Chondrocyte (in vitro differentiated cells): ENCODE measurements at places on chromosomes 3 and 15.

DNA sequence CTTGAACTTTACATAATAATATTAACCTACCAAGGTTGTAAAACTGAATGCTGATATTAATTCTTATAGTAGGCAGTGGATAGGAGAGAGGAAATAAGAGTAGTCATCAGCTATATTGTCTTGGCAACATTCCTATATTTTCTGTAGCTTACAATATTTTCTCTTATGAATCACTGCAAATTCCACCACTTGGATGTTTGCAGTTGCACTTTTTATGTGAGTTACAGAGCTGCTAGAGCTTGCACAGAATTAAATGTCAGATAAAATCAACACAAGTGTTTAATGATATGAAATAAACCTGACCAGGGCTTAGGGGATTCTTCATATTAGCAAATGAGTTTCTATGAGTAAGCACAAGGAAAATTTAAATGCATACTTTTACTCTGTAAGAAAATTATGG lies 1710.1 kb downstream of the SI start:
- no peak for DNase-seq

DNA sequence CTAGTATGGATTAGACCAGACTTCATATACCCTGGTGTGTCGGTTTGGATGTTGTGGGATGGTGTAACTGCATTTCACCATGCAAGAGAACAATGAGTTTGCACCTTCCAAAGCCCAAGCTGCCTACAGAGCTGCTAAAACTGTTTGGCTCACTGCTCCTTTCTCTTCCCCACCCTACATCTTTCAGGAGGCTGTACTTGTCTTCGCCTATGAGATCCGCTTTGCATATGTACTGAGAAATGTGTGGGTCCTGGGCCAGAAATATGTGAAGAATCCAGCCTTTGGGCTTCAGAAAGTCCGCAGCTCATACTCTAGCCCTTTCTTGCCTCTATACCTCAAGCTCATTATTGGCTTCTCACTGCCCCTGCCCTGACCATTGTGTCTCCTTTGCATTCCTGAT lies 1060.0 kb downstream of the NTRK3 start:
- DNase-seq, result no peak

DNA sequence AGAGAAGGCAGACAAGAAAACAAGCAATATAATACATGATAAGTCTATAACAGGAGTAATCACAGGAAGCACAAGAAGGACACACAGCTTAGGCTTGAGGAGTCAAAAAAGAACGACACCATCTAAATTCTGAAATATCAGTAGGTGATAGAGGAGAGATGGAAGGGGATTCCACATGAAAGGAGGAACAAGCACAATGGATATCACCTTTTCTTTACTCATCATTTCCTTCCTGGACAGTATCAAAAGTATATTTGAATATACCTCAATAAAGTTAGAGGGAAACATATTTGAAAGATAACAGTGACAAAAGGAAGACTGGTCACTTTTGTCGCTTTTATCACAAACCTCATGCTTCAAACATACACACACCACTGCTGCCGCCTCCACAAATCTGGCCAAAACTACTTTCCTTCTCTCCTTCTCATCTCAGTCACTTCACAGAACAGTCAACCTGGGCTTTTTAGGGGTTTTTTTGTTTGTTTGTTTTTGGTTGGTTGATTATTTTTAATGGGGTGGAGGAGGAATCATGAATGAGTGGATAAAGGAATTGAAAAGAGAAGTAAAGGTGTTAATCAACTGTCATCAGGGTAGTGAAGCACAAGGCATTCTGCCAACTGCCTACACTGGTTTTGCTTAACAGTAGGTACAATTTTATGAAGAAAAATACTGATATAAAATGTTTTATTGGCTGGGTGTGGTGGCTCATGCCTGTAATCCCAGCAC lies 18.5 kb downstream of the DENND4A start:
- DNase-seq, result no peak

- DNase-seq, result no peak
Measured at GRCh38 chr3:150149651-150150051, 179.0 kb upstream of the PFN2 start.

GRCh38 chr3:2950159-2950558 lies 160.0 kb downstream of the IL5RA start:
- DNase-seq, result no peak

DNA sequence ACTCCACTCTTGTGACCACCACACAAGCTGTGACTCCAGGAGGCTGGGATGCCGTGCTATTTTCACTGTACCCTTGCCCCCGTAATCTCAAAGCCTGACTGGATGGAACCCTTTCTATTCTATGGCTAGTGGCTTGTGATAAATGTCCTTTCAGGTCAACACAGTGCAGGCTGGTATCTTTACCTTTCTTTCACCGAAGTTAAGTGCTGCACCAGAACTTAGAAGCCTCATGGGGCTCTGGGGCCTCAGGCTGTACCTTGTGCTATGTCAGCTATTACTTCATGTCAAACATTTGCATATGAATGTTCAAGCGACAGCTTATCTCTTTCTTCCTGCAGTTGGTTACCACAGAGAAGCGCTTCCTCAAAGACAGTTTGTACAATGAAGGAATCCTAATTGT lies 66.8 kb downstream of the RPL39L start:
- no peak for DNase-seq

- no peak for DNase-seq
Measured at GRCh38 chr15:89113296-89114024, 25.2 kb downstream of the ABHD2 start.

GRCh38 chr3:66133050-66133757 lies 87.6 kb upstream of the SLC25A26 start:
- no peak for DNase-seq

DNA sequence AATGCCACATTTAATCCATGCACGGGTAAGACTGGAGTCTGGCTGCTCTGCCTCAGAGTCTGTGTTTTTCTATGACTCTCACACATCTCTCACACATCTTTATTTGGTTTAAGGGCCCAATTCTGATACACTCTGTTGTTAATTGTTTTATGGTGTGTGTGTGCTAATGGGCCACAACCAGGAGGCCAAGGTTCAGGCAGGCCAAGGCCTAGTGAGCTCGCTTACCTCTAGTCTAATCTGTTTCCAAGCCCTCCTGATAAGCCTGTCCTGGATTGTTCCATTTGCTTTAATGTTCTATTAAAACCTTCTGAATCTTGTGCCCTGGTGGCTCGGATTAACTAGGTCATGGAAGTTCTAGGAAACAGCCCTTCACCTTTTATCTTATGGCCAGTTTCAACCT lies 445.4 kb upstream of the DPH6 start:
- DNase-seq, result no peak

DNA sequence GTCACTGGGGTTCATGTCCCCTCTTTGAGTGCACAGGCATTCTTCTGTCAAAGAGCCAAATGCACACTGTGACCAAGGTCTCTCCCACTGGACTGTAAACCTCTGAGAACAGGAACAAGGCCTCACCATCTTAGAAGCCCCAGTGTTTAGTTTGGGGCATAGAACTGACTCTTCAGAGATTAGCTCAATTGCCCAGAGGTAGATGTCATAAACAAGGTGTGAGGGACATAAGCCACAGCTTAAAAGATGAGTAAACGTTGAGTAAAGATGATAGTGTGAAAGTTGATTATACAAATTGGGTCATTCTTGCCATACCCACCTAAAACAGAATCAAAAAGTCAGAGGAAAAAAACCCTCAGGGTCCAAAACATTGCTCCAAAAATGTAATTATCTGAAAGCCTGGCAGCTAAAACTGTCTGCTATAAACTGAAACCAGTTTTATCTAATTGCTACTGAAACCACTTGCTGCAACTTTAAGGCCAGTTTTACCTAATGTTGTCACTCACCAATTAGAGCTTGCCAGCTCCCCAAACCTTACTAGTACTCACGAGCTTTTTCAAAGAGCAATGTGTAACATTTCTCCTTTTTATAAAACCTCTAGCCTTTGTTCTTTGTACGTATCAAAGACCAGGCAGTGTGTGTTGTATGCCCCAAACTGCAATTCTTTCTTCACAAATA lies 415.2 kb downstream of the RAP2B start:
- DNase-seq, result no peak

DNA sequence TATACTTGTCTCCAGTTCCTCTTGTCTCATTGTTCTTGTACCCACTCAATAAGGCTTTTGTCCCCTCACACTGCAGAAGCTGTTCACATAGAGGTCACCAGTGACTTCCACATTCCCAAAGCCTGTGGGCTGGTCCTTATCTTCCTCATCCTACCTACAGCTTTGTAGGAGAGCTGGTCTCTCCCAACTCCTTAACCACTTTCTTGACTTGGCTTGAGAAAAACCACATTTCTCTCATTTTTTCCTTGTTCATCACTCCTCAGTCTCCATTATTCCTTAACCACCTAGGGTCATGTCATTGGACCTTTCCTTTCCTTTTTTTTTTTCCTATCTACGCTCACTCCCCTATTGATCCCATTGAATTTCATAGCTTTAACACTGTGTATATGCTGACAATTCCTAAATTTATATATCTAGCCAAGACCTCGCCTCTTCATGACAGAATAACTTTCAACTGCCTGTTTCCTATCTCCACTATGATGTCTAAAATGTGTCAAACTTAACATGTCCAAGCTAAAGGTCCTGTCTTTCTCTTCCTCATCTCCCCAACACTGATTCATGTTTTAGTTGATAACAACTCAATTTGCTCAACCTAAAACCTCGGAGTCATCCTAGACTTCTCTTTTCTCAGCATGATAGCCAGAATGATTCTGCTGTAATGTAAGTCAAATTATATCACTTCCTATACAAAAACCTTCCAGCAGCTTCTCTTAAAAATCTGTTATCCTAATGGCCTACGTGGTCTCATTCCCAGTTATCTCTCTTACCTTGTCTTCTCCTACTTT lies 49.5 kb downstream of the CEP63 start:
- no peak for DNase-seq

DNA sequence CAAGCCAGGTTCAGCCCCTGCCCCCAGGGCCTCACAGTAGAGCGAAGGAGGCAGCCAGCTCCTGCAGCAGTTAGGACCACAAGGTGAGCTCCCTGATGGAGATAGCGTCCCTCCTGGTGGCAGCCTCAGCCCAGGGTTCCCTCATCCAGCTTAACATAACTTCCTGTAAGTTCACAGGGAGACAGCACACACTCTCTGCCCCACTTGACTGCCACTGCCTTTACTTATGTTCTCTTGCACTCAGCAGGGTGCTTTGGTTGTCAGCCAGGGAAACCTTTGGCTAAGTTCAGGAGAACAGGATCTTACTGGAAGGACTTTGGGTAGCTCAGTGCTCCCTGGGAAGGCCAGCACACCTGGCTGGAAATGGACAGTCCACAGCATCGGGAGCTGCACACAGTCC lies 10.9 kb downstream of the KBTBD13 start:
- DNase-seq, result no peak

- no peak for DNase-seq
Measured at GRCh38 chr3:99119385-99119784, 217.9 kb upstream of the DCBLD2 start.

- DNase-seq, result no peak
Measured at GRCh38 chr15:60390871-60391501, 6.8 kb downstream of the ANXA2 start.

- DNase-seq, result no peak
Measured at GRCh38 chr3:14298442-14298841, 104.0 kb upstream of the SLC6A6 start.

GRCh38 chr15:79977431-79978054 lies 6.5 kb upstream of the BCL2A1 start:
- DNase-seq, result no peak

DNA sequence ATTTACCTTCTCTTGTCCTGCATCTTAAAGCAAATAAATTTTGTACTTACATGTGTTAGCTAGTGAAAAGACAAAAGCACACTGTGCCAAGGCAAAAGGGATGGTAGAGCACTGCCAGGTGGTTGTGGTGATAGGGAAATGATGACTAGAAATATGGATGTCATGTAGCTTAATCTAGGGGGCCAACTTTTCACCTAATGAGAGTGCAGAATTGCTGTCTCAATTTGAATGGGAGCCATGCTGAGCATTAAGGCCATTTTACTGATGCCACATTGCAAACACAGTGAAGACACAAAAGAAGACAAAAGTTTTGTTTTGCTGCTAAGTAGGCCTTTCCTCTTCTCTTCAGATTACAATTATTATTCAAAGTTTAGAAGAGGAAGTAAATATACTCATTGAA lies 274.7 kb downstream of the PDCD6IP start:
- DNase-seq, result no peak

- no peak for DNase-seq
Measured at GRCh38 chr3:62724503-62724902, 150.7 kb downstream of the CADPS start.

DNA sequence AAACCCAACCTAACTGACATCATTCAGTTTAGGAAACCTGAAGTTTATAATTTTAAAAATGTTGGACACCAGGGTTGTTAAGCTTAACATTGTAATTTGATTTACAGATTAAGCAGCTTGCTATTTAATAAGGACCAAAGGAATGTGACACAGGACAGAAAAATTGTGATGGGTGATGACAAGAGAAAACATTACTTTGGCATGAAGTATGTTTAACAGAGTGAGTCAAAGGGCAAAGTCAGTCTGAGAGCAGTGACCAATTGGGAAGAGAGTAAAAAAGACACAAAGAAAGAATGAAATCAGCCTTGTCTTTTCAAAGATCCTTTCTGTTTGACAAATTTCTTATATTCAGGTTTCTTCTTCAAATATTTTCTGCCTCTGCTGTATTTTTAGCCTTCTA lies 1301.6 kb downstream of the SI start:
- no peak for DNase-seq

GRCh38 chr3:140467104-140467577 lies 210.7 kb upstream of the TRIM42 start:
- DNase-seq, result no peak

GRCh38 chr15:90351479-90352106 lies 491 bp upstream of the ZNF774 start:
- DNase-seq, result no peak

DNA sequence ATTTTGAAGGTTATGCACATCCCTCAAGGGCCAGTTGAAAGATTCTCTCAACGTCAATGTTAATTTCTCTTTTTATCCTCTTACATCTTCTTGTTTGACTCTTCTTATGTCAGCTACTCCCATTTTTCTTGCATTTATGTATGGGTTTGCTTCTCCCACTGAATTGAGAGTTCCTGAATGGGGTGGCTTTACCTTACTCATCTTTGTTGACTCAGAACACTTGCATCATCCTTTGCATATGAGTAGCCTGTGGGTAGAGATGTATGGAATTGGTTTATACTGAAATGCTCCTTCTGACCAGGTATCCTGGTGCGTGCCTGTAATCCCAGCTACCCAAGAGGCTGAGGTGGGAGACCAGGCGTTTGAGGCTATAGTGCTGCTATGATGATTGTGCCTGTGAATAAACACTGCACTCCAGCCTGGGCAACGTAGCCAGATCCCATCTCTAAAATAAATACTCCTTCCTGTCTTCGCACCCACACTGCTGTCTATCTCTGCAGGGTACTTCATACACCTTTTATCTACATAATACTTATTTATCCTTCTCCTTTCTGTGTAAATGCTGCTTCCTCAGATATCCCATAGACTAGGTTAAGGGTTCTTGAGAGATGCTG lies 123.6 kb upstream of the DPH6 start:
- no peak for DNase-seq

DNA sequence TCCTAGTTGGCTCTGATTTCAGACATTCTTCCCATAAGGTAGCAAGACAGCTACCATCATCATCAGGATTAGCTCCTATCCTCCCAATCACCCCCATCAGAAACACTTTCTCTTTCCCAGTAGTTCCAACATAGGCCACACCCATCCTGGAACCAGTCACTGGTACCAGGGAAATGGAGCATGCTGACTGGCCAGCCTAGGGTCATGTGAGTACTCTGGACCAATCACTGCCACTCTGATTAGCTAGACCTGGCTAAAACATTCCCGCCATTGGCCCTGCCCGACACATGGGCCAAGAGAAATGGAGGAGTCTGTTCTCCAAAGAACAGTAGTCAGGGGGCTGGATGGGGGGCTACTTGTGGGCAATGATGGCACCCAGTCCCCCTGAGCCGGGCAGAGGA lies 12.4 kb downstream of the EFCC1 start:
- no peak for DNase-seq

- no peak for DNase-seq
Measured at GRCh38 chr3:28948685-28949084, 332.2 kb upstream of the RBMS3 start.
